Retinal pigment epithelial cell (primary cell): ENCODE measurements at places on chromosomes 3 and 15.

GRCh38 chr15:34847598-34847997 lies 52.2 kb upstream of the ACTC1 start:
- DNase-seq: no peak

DNA sequence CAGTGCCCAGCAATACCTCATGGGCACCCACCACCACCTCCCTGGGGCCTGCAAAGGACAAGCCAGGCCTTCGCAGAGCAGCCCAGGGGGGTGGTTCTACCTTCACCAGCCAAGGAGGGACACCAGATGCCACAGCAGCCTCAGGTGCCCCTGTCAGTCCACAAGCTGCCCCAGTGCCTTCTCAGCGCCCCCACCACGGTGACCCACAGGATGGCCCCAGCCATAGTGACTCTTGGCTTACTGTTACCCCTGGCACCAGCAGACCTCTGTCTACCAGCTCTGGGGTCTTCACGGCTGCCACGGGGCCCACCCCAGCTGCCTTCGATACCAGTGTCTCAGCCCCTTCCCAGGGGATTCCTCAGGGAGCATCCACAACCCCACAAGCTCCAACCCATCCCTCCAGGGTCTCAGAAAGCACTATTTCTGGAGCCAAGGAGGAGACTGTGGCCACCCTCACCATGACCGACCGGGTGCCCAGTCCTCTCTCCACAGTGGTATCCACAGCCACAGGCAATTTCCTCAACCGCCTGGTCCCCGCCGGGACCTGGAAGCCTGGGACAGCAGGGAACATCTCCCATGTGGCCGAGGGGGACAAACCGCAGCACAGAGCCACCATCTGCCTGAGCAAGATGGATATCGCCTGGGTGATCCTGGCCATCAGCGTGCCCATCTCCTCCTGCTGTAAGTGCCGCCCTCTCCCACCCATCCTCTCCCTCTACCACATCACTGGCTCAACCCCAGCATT lies 19.2 kb upstream of the BFSP2 start:
- no peak for DNase-seq

- DNase-seq: no peak
Observed at GRCh38 chr3:108125550-108126071, 34.8 kb upstream of the CD47 start.

GRCh38 chr15:26033493-26033892 lies 170.4 kb upstream of the ATP10A start:
- no peak for DNase-seq

DNA sequence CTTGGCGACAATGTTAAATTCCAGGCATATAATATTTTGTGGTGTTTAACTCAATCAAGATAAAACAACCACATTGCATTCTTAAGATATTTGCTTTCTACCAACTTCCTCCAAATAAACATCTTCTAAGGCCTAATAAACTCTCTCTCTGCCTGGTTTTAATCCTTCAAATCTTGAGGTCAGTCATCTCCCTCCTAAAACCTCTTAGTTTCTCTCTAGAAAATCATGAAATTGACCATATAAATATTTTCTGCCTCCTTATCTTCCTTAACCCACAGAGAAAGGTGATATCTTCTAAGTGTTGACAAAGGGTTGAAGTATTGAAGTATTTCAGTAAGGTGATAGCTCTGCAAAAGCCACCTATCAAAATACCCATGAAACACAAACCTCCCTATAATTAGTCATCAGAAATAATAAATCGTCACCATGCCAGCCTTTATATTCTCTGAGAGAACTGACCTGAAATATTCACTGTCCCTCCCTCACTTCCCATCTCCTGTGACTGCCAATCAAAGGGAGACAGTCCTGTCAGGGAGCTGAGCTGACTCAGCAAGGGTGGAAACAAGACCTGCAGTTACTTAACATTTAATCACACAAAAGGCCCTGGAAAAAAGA lies 1261.1 kb downstream of the ROBO1 start:
- DNase-seq: peak; percentile 52

- no peak for DNase-seq
Observed at GRCh38 chr15:96701443-96701842, 370.9 kb downstream of the NR2F2 start.

GRCh38 chr15:88395872-88396781 lies 71.1 kb downstream of the MRPL46 start:
- DNase-seq: no peak

DNA sequence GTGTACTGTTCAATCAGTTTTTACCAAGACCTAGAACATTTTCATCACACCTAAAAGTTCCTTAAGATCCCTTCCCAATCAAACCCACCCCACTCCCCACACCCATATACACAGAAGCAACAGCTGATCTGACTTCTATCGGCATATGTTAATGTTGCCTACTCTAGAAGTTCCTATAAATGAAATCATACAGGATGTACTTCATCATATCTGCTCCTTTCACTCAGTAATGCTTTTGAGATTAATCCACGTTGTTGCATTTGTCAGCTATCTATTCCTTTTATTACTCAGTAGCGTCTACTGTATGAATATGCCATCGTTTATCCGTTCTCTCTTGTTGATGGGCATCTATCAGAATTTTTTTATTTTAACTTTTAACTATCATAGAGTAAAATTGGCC lies 14.3 kb upstream of the FILIP1L start:
- no peak for DNase-seq

GRCh38 chr15:88118741-88119140 lies 137.8 kb downstream of the NTRK3 start:
- DNase-seq: no peak

DNA sequence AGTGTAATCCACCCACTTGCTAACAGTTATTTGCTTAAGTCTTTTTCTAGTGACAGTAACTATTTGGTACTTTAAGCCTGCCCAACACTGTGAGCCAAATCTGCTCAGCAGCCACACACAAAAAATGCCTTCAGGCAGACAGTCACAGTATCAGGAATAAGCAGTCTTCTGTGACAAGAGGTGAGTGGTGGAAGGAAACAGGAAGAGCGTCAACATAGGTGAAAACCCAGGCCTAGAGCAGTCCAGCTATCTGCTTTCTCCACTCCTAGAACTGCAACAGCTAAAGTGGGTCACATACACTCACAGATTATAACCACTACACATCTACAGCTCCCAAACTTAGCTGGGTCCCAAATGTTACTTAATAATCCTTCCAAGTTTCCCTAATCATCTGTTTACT lies 213.7 kb downstream of the ZBTB20 start:
- no peak for DNase-seq

GRCh38 chr15:74377831-74378766 lies 10.7 kb upstream of the CYP11A1 start:
- DNase-seq: no peak

- no peak for DNase-seq
Observed at GRCh38 chr3:35201211-35201610, 438.1 kb upstream of the ARPP21 start.

- no peak for DNase-seq
Observed at GRCh38 chr15:62599791-62600777, 435.0 kb upstream of the C2CD4B start.

DNA sequence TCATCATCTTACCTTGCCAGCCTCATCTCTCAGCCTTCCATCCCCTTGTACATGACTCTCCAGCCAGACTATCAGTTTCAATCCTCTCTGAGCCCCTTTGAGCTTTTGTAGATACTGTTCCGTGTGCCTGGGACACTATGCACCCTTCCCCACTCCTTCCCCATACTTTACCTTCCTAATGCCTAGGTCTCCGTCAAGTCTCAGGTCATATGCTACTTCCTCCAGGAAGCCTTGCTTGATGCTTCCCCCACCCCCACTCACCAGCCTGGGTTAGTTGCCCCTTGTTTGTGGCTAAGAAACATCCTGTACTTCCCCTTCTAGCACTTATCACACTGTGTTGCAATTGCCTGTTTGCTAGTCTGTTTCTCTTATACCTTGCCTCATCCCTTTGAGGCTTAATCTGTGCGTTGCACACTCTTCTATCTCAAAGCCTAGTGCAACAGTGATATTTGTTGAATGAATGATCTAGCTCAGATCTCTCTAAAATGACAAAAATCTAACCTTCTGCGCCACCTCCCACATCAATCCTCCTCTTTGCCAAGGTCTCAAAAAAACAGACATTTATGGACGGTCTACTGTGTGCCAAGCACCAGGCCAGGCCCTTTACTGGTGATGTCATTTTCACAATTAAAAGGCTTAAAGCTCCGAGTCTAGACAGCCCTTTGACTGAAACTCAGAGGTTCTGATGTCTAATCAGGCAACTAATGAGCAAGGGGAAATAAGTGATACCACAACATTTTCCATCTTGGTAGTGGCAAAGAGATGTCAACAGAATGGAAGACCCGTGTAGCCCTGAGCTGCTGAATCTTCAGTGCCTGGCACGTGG lies 6.5 kb upstream of the USP3 start:
- DNase-seq: no peak

DNA sequence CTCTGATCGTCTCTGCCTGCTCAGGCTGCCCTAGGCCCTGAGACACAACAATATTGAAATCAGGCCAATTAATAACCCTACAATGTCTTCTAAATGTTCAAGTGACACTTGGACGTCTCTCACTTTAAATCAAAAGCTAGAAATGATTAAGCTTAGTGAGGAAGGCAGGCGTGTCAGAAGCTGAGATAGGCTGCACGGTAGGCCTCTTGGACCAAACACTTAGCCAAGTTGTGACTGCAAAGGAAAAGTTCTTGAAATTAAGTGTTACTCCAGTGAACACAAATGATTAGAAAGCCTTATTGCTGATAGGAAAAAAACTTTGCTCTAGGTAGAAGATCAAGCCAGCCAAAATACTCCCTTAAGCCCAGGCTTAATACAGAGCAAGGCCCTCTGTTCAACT lies 2.2 kb downstream of the HPS3 start:
- DNase-seq: no peak
